ENCODE measurements at places on chromosomes 11 and 22.

DNA sequence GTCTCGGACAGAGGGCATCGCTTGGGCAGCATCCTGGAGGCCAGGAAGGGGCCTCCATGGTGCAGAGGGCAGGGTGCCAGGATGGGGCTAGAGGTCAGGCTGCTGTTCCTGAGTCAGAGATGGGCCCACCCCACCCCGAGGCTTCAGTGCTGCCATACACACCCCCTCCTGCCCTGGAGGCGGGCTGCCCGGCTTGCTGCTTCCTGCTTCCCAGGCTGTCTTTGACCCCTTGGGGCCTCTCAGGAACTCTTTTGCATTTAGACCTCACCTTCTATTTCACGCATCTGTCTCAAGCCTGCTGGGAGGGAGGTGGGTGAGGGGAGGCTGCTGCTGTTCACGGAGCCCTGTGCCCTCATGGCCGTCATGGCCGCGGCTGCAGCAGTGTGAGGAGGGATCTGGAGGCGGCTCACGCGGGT, 6.6 kb upstream of the GRAMD4 start:
- DNase-seq: no peak

- DNase-seq: no peak
Measured at GRCh38 chr11:128732471-128733277, 38.8 kb downstream of the FLI1 start.

GRCh38 chr11:86192519-86193257, 51.9 kb upstream of the EED start:
- no peak for DNase-seq

DNA sequence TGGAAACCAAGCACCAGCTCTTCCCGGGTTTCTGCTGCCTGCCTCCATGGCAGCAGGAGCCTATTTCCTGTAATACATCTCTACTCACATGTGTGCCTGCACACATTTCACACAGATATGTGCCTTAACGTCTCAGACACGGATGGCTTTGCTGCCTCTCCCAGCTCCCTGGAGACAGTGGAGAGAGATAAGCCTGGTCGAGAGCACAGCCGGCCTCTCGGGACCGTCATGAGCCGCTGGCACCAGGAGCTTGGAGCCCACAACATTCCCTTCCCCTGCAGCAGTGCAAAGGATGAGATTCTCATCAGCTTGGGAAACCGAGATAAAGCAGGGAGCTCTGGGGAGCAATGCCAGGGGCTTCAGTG, 587.7 kb downstream of the BRD1 start:
- no peak for DNase-seq

DNA sequence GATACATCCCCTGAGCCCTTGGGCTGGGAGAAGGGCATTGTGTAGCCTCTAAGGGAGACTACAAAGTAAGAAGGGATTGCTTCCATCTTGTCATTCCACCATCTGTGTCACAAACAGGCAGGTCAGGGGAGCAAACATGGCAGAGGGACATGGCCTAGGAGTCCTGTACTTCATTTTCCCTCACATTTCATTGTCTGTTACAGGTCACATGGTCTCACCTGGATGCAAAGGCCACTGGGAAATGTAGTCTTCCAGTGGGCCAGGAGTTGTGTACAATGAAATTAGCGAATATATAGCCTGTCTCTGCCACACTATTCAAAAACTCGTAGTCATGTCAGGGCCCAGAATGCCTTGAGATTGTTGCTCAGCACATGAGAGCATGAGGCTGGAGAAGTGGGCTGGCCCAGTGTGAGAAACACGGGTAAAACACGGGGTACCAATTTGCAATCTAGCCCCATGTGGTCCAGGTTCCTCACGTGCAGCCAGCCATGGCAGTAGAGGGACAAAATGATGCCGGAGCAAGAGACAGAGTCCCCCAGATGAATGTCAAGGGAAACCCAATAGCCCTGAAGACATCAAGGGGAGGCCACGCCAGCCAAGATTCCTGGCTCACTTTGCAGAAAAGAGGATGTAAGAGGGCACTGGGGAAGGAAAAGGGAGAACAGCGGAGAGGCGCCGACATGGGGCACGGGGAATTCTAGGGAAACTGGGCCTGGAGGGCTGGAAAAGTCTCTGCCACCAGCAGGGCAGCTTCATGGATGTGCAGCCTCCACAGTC, 47.7 kb upstream of the EMID1 start:
- no peak for DNase-seq

GRCh38 chr22:21857481-21857914, 9.9 kb downstream of the MAPK1 start:
- no peak for DNase-seq

DNA sequence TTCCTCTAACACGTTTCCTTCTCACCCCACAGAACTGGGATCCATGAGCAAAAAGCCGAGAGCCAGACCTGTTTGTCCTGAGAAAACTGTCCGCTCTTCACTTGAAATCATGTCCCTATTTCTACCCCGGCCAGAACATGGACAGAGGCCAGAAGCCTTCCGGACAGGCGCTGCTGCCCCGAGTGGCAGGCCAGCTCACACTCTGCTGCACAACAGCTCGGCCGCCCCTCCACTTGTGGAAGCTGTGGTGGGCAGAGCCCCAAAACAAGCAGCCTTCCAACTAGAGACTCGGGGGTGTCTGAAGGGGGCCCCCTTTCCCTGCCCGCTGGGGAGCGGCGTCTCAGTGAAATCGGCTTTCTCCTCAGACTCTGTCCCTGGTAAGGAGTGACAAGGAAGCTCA, 24.0 kb downstream of the CD5 start:
- no peak for DNase-seq

GRCh38 chr11:117281159-117281558, 10.0 kb upstream of the BACE1-AS start:
- DNase-seq: no peak

GRCh38 chr22:50064453-50064852, 6.4 kb upstream of the TTLL8 start:
- DNase-seq: no peak

- DNase-seq: no peak
Measured at GRCh38 chr11:113147249-113147648, 167.1 kb upstream of the TTC12 start.

DNA sequence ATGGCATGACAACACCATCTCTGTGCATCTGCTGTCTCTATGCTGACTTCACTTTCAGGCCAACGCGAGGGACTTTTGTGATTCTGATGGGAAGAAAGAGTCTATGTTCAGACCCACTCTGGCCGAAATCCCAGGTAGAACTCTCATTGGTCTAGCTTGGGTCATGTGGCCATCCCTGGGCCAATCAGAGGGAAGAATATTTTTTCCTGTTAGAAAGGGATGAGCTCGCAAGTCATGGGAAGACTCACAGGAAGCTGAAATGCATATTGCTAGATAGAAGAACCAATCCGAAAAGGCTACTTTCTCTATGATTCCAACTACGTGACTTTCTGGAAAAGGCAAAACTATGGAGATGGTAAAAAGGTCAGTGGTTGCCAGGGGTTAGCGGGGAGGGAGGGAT, 56.0 kb upstream of the LINC01488 start:
- DNase-seq: no peak

GRCh38 chr11:129992161-129992944, 10.3 kb downstream of the PRDM10 start:
- no peak for DNase-seq

DNA sequence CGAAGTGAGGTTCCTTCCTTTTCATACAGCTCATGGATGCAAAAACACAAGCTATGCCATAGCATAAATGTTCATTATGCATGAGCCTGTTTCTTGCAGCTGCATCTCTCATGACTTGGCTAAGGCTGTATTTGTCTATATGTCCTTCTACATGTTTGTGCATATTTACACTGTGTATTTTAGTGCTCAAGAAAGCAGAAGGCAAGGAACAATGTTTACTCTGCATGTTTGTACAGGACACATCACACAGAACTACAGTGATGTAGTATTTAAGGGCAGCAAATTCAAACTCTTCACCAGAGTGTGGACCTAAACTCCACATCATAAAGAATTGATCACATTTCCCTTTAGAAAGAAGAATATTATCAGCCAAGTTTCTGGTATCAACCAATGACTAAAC, 170.3 kb downstream of the CADM1 start:
- DNase-seq: no peak

DNA sequence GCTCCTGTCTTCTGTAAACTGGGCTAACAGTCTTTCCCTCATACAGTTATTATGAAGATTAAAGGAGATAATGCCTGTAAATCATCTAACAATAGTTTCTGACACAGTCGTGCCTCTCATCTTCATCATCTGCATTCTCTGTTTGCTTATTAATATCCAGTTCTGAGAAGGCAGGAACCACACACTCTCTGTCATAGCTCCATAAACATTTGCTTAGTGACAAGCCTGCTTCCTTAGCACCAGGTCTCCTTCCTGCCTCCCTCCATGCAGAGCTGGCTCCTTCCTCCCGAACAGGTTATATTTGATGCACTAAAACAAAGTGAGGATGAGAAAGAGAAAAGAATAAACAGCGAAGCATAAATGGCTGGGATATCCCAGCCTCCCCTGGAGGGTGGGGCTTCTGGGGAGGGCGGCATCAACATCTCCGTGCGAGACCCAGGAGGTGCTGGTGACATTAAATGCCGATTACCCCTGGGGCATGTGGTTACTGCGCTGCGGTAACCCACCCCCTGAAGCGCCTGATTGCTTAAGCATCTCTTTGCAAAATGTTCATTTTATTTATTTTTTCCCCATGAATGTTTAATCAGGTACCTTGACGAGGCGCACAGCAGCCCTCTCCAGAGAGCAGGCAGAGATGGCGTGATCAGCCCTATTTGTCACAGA, 404.9 kb downstream of the NXPE2 start:
- no peak for DNase-seq

DNA sequence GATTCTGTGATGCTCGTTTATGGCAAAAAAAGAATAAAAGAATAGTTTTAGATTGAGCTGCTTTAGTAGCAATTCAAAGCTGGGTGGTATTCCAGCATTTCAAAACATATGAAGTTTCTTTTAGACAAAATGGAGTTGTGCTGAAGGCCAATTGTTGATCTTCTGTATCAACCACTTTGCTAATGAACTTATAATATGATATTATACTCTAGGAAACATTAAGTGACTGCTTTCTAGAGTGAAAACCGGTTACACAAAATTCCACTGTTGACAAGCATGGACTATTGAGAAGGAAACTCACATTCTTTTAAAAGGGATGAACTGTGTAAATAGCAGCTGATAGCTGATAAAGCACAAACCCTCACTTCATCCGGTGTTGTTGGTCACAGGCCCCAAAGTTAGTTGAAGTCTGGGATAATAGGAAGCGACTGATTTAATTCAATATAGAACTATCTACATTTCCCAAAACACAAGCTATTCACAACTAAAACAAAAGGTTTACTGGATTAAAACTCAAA, 255.1 kb downstream of the CADM1 start:
- DNase-seq: no peak

DNA sequence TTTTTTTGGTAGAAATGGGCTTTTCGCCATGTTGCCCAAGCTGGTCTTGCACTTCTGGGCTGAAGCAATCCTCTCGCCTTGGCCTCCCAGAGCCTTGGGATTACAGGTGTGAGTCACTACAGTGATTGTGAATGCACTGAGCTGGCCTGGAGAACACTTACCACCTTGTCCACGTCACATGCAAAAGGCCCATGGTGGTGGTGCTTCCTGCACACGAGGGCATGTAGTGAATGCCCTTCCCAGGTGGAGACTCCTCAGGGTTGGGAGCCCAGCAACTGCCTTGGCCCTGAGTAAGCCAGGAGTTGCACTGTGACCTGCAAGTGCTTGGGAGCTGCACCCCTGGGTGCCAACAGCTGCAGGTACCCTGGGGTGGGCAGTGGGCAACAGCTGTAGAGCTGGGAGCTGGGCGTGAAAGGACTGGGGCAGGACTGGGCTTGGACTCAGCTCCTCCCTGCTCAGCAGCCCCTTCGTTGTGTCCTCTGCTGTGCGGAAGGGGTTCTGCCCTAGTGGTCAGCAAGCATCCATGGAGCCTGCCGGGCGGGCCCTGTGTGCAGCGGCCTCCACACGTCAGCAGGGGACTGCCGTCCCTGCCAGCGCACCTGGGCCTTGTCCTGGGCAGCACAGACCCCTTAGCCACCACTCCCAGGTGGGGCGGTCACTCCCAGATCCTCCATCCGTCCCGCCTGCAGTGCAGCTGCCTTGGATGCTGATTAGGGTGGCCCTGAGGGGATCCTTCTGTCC, 9.3 kb upstream of the ADORA2A start:
- DNase-seq: no peak

DNA sequence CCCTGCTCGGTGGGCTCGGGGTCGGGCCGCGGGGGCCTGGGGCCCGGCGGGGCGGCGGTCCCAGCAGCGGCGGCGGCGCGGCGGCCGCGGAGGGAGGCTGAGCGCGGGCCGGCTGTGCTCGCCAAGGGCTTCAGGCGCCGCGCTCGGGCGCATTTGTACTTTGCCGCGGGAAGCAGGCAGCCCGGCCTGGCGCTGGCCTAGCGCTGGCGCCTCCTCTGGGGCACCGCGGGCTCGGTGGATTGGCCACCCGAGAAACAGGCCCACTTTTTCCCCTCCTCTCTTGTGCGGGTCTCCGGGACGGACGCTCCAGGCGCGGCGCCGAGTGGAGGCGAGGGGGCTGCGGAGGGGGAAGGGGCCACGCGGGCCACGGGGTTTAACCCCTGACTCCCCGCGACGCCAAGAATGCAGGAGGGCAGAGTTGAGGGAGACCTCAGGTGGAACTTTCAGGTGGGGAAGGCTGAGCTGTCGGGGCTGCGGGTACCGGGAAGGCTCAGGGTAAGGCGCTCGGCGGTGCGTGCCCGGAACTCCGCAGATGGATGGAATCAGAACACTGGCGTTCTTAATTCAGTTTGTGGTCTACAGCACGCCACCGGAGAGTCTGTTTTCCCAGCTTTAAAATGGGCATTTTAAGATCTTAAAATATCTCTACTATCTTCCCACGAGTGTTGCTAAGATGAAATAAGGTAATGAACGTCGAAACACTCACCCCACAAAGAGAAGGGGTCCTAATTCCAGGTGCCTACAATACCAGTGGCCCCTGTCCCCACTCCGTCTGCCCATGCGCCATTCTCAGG, at the start of gene CHRDL2:
TSS of gene CHRDL2 (minus strand) at position 126 of the 794 bp plus-strand sequence. CDS start 538 bp downstream, outside the sequence.
- no peak for DNase-seq

- DNase-seq: no peak
Measured at GRCh38 chr22:41917903-41918791, 3.3 kb upstream of the SHISA8 start.

- DNase-seq: no peak
Measured at GRCh38 chr11:64253043-64253442, 1.7 kb downstream of the PLCB3 start.

DNA sequence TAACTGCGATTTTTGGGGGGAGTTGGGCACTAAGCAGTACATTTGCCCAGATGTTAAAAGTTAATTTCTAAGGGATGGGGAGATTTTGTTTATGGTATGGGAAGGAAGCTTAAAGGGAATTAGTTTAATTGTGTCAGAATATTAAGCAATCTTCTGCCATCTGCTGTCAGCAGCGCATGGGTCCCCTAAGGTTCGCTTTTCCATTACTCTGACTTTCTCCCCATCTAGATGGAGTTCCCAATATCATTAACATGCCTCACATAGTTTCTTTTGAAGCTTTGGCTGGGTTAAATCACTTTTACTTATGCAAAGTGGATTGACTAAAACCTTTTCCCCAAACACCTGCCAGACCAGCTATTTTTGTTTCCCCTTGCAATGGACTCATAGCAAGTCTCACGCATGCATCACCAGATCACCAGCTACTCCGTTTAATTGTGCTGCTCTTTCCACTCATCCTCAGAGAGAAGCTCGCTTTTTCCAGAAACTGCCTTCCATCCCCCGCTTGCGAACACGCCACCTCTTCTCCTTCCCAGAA, 172.7 kb downstream of the FAT3 start:
- DNase-seq: no peak
